ENCODE measurements at places on chromosomes 4 and X. TPM values are rescaled to one million over a fixed set of nuclear protein-coding genes. Genes with fewer than 3 reads are reported as not detected.

- DNase-seq = no peak
Observed at GRCh38 chr4:44150091-44150576, 298.5 kb downstream of the KCTD8 start.

GRCh38 chrX:94814216-94814615 lies 1140.2 kb downstream of the FAM133A start:
- DNase-seq = no peak

- DNase-seq = no peak
Observed at GRCh38 chrX:19893727-19894126, 6.3 kb upstream of the SH3KBP1 start.

DNA sequence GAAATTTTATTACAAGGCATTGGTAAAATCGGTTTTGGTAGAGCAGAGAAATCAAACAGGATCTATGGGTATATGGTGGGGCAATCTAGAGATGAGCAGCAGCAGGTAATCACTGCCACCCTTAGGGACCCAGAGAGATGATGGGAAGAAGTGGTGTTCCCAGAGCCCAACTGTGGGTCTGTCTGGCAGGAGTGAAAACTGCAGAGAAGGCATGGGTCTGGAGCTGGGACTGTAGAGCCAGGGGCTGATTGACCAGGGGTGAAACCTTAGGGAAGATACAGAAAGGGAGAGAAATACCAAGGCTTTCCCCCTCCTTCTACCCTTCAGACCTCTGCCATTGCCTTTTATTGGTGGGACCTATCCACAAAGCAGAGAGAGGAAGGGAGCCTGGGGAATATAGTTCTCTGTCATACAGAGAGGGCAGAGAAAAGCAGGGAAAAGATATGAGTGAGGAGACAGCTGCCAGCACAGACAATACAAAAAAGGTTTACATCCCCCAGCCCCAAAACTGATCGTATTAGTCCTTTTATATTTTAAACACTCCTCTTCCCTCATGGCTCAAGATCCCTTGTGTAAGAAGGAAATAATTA lies 28.7 kb downstream of the PDLIM5 start:
- no peak for DNase-seq

GRPR gene
- 0.17 TPM for total RNA-seq

AFP gene
- 1.3 TPM for total RNA-seq

FGFBP2 gene
- not detected for total RNA-seq

ERAS gene
- not detected for total RNA-seq

OTC gene
- not detected for total RNA-seq
